Naive B cell (primary cell): ENCODE measurements at places on chromosomes 7 and 10.

DNA sequence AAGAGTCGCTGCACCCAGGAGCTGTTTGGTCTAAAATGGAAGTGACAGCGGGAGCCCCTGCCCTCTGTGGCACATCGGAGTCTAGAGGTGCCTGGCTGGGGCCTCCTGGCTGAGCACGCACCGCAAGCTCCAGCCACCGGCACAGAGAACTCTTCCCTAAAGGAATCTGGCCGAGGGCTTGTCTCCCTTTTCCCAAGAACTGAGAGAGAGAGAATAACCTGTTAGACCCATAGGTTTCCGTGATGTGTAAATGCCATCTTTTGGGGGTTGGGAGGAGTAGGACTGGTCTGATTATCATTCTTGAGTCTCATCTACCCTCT lies 47.3 kb downstream of the PROSER2 start:
- no peak for DNase-seq

DNA sequence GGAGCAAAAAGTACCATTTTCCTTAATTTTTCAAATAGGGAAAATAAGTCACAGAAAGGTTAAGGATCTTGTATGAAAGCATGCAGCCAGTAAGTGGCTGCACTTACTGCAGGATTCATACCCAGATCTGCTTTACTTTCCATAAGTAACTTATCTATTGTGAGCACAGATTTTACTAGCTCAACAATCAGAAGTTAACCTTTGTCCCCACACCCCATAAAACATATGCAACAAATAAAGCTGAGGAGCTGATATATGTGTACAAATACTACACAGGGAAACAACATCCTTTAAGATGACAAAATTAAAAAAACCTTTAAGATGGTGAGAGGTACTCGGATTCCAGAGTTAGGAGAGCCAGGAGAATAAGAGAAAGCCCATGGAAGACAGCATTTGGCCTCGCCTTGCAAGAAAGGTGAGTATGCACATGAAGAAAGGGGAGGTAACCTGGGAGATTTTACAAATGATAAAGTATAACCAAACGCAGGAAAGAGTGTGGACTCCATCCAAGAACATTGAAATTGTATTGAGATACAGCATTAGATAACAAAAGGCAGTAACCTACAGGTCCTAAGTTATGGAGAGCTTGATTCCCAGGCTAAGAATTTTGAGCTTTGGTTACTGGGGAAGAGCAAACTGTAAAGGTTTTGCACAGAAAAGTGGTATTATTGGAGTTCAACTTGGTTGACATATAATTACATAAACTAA lies 87.1 kb downstream of the ITGB8 start:
- DNase-seq, result no peak

DNA sequence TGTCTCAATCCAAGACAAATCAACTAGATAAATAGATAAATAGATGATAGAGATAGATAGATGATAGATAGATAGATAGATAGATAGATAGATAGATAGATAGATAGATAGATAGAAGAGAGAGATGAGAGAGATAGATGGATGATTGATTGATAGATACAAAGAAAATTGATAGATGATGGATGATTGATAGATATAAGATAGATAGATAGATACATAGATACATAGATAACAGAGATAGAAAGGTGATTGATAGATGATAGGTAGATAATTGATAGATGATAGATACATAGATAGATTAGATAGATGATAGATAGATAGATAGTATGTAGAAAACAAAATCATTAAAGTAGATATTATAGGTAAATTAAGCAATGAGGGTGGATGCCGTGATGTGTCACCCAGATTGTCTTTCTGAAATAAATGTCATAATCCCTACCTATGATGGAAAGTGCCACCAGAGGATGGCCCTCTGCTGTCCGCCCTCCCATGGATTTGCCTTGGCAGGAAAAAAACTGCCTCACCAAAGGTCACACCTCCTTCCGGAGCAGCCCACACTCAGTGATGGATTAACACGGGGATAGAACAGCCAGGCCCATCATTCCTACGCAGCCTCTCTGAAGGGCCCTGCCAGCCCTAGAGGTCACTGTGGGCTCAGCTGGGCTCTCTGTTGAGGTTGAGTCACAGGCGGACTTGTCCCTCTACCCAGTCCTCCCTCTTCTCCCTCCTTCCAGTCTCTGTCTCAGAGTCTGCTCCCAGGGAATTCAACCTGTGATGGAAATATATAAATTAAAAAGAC lies 50.8 kb downstream of the KCNH2 start:
- DNase-seq, result no peak

GRCh38 chr7:24824896-24825295 lies 67.6 kb upstream of the GSDME start:
- DNase-seq, result no peak

DNA sequence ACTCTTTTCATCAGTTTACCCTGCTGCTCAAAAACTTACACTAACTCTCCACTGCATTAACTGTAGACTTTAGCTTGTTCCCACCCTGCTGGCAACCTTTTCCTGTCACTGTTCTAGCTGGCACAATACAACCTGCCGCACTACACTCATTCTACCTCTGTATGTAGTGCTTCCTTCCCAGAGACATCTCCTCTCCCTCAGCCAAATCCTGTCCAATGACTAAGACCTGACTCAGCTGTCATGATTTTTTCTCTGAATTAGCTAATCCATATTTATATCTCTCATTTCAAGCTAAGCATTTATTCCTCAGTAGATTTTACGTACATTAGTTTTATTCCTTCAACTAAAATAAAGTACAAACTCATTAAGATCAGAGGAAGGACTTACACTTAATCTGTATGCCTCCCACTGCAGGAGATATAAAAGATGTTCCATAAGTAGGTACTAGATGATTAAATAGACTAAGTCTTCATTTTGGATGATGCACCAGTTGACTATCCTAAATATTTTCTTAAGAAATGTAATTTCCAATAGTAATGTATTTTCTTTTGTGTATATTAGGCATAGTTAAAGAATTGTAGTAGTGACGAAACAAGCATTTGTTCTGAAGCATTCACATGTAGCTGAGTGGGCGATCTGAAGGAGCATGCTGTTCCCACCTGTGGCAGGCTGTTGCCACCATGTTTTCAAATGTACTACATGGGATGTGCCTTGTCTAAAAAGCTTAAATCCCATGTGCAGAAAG lies 189.1 kb downstream of the SKAP2 start:
- DNase-seq, result no peak

GRCh38 chr7:112699725-112700513 lies 90.3 kb downstream of the TMEM168 start:
- DNase-seq, result no peak

- no peak for DNase-seq
Observed at GRCh38 chr10:48478980-48479811, 125.7 kb downstream of the ARHGAP22 start.

GRCh38 chr7:64893401-64893800 lies 9.7 kb upstream of the ZNF273 start:
- no peak for DNase-seq

GRCh38 chr10:3872712-3873329 lies 87.8 kb upstream of the KLF6 start:
- no peak for DNase-seq

DNA sequence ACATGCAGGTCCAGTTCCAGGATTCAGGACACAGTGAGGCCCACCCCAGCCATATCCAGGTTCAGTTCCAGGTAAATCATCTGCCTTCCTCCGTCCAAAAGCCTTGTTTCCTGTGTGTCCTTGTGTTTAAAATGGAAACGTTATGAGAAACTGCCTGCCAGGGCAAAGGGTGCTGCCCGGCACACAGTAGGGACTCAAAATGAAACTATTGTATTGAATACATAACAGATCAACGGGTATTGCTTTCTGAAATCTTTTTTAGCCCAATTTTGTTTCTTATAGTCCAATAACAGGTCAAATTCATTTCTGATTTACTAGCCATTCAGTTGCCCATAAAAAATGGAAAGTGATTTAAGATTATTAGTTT lies 115.5 kb downstream of the EGFR start:
- DNase-seq, result no peak

- no peak for DNase-seq
Observed at GRCh38 chr10:98041352-98042043, 11.1 kb upstream of the CRTAC1 start.

GRCh38 chr10:33653584-33654367 lies 319.3 kb upstream of the NRP1 start:
- DNase-seq, result no peak

DNA sequence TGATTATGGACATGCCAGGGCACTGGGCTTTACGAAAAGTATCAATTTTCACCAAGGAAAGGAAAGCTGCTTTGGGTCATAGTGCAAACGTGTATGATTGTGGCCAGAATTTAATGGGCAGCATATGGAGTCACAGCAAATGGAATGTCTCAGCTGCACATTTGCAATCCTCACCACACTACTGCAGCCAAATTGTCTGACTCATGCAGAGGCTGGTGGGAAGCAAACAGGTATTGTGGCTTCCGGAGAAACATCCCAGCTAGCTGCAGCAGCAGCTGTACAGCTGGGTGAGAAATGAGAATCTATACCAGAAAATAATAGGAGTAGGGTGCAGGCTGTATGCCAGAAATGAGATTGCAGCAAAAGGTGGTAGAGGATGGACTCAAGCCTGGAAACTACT lies 374.7 kb upstream of the VWC2 start:
- no peak for DNase-seq

- DNase-seq, result no peak
Observed at GRCh38 chr10:118072840-118073239, 26.1 kb upstream of the RAB11FIP2 start.

GRCh38 chr7:2203766-2204300 lies 28.9 kb downstream of the MAD1L1 start:
- DNase-seq, result no peak

DNA sequence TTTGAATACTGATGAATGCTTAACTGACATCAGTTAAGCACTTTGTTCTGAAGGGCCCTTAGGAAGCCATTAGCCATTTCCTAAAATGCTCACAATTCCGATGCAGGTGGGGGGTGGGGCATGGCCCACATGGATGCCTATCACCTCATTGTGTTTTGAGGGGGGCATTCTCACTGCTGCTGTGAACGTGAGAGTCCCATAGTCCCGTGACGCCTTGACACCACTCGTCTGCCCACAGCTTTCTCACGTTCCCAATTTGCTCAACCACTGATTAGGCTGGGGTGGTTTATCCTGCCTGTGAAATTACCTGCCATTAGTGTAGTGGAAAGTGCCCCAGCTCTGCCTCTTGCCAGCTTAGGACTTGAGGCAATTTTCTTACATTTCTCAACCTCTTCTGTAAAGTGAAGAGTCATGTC lies 31.9 kb downstream of the DUSP5 start:
- no peak for DNase-seq

DNA sequence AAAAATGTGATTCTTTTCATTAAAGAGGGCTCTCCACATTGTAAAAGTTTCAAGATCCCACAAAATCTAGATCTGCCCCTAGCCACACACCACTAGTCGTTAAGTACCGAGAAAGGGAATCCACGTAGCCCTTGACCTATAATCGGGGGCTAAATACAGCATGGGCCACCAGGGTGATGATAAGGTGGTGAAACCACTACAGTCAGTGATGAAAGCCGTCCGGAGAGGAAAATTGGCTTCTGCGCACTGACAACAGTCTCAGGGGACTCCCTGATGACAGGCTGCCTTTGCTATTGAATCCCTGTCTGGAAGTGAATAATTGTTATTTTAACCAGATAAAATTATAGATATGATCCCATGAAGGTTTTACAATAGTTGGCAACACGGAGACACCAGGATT lies 4.6 kb downstream of the TECTB start:
- DNase-seq, result no peak

DNA sequence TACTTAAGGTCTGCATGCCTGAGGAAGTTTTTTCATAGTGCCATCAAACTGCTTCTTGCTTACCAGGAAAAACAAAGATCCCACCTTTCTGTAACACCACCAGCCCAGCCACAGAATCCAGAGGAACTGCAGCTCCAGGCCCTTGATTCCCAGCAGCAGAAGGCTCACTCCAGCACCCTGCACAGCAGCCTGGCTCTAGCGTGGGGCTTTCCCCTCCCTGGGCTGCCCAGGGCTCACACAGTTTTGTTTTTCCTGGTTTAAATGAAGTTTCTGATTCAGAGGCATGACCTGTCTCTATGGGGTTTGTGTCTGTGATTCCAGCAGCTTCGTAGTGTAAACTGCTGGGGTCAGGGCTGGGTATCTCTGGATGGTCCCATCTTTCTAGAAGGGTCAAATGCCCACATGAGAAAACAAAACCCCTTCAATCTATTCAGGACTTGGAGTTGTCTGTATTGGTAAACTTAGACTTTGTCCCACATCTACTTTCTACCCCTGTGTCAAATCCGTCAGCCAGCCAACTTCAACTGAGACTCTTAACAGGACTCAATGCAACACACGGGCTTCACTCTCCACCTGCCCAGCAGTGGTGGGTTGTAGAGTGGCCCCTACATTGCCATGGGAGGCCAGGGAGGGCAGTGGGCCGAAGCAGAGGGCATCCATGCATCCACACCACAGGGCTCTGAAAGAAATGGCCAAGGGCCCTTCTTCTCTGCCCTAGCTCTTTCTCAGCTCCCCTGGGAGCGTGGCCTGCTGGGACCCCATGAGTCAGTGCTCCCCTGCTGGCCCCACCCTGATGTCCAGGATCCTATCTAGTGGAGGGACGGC lies 73.6 kb downstream of the ATXN7L1 start:
- no peak for DNase-seq
